ENCODE measurements at places on chromosomes 16 and 17. TPM values are rescaled to one million over a fixed set of nuclear protein-coding genes. Genes with fewer than 3 reads are reported as not detected.

The SPNS1 gene
- 26.8 TPM for total RNA-seq

The CD7 gene
- 378 TPM for total RNA-seq

DNA sequence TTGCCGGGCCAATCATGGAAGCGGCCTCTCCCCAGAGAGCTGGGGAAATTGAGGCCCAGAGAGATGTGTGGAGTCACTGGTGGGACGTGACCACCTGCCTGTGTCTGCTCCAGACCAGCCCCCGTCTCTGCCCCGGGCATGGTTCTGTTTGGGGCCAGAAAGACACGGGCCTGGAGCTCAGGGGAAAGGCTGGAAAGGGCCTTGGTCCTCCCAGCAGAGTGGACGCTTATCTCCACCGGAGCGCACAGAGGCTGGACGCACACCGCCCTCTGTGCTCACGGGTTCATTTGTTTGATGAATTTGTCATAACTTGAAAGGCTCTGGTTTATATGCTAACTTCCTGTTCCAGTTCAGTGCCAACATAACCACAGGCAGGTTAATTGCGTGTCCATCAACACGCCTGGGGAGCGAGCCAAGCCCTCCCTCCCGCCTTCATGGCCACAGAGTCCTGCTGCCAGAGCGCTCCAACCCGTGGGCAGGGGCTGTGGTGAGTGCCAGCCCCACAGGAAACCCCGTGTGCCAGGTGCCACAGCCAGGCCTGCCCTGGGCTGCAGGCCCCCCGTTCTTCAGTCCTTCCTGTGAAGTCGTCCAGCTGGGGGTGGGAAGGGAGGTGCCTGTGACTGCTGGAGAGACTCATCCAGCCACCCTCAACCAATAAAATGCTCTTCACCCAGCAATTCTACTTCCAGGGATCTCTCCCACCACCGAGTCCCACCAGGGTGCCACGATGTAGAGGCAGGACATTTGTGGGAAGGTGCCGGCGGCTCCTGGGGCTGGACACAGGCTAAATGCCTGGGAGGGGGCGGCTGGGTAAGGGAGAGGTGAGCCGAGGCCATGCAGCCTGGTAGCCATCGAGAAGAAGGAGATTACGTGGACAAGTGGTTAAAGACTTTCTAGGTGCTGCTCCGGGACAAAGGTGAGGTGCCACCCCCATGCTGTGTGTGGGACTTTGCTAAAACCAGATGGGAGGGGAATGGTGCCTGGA is 29.4 kb upstream of the BAHCC1 start:
- H3K4me3 ChIP-seq = peak overlapping the region; percentile 81
- no peaks in the 10 kb centered on the region for H3K36me3 ChIP-seq
- peak overlapping the region; percentile 73 for H3K27ac ChIP-seq
- peaks cover 5% of the 10 kb centered on the region for H3K4me1 ChIP-seq

The CA5A gene
- total RNA-seq = not detected

- H3K27me3 ChIP-seq = no peaks in the 10 kb centered on the region
- peak; percentile 15 for ATAC-seq
These were observed 111.7 kb downstream of the PITPNC1 start for GRCh38 chr17:67488768-67489167.

DNA sequence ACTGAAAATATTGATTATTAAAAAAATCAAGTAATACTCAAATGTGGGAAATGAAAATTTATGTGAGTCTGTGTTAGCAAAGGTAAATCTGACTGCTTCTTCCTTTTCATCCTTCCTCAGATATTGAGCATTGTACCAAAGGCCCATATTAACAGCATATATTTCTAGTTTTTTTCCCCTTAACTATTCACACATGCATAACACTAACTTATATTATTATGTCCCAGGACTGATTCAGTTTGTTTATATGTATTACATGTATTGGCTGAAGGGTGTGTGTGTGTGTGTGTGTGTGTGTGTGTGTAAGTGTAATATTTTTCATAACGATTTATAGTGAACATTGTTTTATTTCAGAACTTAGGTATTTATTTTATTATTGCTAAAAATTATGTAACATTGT is 74.2 kb downstream of the BCAS3 start:
- no peaks in the 10 kb centered on the region for H3K27me3 ChIP-seq
- no peak for ATAC-seq
- peaks cover 5% of the 10 kb centered on the region for H3K4me1 ChIP-seq
- H3K4me3 ChIP-seq = no peak overlapping the region

DNA sequence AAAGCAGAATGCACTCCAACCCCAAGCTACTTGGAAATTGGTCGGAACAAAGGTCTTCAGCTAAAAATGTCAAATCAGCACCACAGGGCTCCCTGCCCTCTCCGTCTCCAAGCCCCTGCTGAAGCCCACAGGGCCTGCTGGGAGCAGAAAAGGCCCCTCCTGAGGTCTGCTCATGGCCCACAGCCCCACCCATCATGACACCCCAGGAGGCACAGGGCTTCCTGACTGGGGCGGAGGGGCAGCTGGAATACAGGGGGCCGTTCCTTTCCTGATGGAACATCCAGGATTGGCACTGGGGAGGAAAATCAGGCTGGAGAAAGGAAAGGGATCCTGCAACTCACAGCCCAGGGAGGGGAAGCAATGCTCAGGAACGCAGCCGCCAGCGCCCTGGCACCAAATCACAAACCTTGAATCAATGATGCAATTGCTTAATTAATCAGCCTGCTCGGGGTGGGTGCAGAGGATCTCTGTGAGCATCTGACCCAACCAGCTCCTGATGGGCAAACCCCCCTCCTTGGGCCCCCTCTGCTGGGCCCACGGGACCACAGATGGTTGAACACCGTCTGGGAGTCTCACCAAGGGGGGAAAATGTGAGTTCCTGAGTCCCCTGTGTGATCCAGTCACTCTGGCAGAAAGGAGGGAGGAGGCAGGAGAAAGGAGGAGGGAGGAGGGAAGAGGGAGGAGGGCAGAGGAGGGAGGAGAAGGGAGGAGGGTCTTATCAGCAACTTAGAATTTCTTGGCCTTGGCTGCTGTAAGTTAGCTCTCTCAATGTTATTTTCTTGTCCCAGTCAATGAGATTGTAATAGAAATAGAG is 155.5 kb downstream of the ZNF423 start:
- no peak for ATAC-seq
- no peak overlapping the region for H3K4me3 ChIP-seq
- no peak overlapping the region for H3K27ac ChIP-seq
- no peaks in the 10 kb centered on the region for H3K36me3 ChIP-seq
- H3K4me1 ChIP-seq = no peaks in the 10 kb centered on the region

- H3K4me3 ChIP-seq = no peak overlapping the region
- ATAC-seq = no peak
- H3K27me3 ChIP-seq = peaks cover 11% of the 10 kb centered on the region
- H3K27ac ChIP-seq = no peak overlapping the region
- H3K36me3 ChIP-seq = no peaks in the 10 kb centered on the region
These were observed 216.0 kb downstream of the C16orf78 start for GRCh38 chr16:49589544-49590031.

- ATAC-seq = no peak
- H3K27me3 ChIP-seq = no peaks in the 10 kb centered on the region
- H3K4me3 ChIP-seq = no peak overlapping the region
- no peak overlapping the region for H3K27ac ChIP-seq
- peaks cover 20% of the 10 kb centered on the region for H3K36me3 ChIP-seq
These were observed 38.9 kb downstream of the ZNF207 start for GRCh38 chr17:32388613-32389459.

GRCh38 chr16:12868788-12869187 is 32.6 kb upstream of the SHISA9 start:
- ATAC-seq = no peak
- H3K4me1 ChIP-seq = no peaks in the 10 kb centered on the region
- H3K36me3 ChIP-seq = no peaks in the 10 kb centered on the region
- H3K27ac ChIP-seq = no peak overlapping the region

The ADAD2 gene
- not detected for total RNA-seq

The CD300E gene
- total RNA-seq = not detected

The MYH11 gene
- not detected for total RNA-seq

The EVI2B gene
- 18.5 TPM for total RNA-seq

DNA sequence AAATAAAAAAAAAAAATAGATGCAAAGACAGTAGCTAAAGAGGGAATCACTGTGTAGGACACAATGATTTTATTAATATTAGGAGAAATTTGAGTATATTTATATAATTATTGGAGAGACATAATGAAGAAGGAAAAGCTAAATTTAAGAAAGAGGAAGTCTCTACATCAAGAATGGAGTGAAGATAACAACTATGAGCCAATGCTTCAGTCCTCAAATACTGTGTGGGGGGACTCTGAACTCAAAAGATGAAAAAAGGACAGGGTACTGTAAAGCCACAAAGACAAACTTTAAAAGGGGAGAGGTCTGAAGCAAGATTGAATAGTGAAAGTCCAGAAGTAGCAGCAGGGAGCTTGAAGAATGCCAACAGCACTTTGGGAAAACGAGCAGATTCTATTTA is 44.7 kb downstream of the SKAP1 start:
- no peaks in the 10 kb centered on the region for H3K27me3 ChIP-seq

DNA sequence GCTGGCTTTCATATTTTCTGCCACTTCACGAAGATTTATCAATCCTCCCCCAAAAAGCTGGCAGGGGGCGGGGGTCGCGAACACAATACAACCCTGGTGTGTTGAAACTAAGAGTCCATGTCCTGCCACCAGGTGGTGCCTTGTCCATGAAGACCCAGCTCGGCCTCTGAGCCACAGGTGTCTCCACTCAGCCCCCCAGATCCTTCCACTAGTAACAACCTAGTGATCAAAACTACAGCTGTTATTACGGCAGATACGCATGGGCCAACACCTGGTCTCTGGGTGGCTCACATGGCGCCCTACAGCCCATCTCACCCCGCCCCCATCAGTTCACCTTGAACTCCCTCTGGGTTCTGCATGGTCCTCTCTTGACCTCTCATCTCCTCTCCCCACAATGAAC is 27.7 kb downstream of the USP7 start:
- H3K27ac ChIP-seq = peak overlapping the region; percentile 90
- ATAC-seq = peak; percentile 19
- H3K27me3 ChIP-seq = no peaks in the 10 kb centered on the region
- H3K4me3 ChIP-seq = peak overlapping the region; percentile 63

DNA sequence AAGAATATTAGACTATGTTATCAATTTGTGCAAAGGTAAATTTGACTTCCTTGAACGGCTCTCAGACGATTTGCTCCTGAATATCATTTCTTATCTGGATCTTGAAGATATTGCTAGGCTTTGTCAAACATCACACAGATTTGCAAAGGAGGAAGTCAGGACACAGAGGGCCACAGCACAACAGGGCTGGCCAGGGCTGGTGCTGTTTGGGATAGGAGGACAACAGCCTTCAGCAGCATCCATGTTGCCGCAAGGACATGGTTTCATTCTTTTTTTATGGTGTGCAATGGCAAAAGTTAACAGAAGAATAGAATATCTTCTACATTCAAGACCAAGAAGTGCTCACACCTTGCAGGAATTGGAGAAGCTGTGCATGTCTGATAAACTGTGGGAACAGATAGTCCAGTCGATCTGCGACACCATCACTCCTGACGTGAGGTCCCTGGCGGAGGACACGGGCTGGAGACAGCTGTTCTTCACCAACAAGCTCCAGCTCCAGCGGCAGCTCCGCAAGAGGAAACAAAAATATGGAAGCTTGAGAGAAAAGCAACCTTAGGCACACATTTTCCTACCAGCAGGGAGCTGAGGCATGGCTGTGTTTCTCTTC is 59.8 kb downstream of the KPNA2 start:
- no peak overlapping the region for H3K27ac ChIP-seq
- no peaks in the 10 kb centered on the region for H3K27me3 ChIP-seq
- ATAC-seq = no peak
- no peaks in the 10 kb centered on the region for H3K36me3 ChIP-seq
- no peak overlapping the region for H3K4me3 ChIP-seq

The KAT8 gene
- total RNA-seq = 49.7 TPM

DNA sequence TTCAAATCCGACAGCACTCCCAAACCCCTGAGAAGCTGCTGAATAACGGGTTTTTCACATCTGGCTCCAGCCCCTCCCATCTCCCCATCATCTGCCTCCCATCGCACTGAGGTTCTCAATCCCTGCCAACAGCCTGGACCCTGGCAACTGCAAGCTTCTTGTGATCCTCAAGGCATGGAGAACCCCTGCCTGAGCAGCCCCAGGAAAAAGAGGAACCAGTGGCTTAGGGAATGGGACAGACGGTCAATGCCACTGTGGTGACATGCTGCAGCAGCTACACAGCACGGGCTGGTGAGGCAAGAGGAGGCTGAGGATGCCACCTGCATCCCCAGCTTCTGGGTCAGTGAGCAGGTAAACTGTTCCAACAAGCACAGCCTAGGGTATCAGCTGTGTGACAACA is 3.3 kb upstream of the MBTPS1 start:
- peaks cover 18% of the 10 kb centered on the region for H3K36me3 ChIP-seq
- no peaks in the 10 kb centered on the region for H3K27me3 ChIP-seq
- no peak for ATAC-seq
- H3K4me3 ChIP-seq = no peak overlapping the region
- no peaks in the 10 kb centered on the region for H3K4me1 ChIP-seq

All from activated T-helper 17 cell treated with anti-CD3 and anti-CD28 coated beads, Interleukin-2, amount 50 U/mL, for 72 hours (primary cell).